ENCODE measurements at places on chromosomes 12 and 14.
A peak's percentile ranks its signal among the peaks of the same experiment; 100 is the strongest.

DNA sequence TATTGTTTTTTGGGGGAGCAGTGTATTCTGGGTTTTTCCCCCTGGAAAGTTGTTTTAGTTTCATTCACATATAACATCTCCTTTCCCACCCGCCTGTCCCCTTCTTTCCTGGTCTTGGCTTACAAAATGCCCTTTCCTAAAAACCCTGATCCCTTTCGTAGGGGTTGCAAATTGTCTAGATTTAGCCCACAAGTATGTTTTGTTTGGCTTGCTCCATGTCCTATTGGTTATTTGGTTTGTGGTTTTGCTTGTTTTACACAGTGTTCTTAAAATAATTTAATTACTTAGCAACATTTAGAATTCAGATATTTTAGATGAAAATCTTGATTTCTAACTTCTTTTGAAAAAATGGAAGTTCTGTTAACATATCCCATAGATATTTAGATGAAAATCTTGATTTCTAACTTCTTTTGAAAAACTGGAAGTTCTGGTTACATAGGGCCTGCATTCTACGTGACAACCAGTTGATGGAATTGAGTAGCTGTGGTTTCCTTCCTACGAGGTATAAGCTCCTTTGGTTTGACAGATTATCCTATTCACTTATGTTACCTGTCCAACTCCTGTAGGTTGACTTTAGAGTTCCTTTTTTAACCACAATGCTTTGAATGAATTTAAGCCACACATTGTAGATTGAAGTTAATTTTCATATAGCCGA lies 89.2 kb upstream of the TMEM263 start:
- no peak for DNase-seq

GRCh38 chr12:7493006-7493405 lies 10.6 kb downstream of the CD163 start:
- no peak for DNase-seq

GRCh38 chr12:43835656-43836474 lies at the start of gene TMEM117:
Gene TMEM117, plus strand, starts transcription at chr12:43836081.
- DNase-seq: peak; percentile 71

DNA sequence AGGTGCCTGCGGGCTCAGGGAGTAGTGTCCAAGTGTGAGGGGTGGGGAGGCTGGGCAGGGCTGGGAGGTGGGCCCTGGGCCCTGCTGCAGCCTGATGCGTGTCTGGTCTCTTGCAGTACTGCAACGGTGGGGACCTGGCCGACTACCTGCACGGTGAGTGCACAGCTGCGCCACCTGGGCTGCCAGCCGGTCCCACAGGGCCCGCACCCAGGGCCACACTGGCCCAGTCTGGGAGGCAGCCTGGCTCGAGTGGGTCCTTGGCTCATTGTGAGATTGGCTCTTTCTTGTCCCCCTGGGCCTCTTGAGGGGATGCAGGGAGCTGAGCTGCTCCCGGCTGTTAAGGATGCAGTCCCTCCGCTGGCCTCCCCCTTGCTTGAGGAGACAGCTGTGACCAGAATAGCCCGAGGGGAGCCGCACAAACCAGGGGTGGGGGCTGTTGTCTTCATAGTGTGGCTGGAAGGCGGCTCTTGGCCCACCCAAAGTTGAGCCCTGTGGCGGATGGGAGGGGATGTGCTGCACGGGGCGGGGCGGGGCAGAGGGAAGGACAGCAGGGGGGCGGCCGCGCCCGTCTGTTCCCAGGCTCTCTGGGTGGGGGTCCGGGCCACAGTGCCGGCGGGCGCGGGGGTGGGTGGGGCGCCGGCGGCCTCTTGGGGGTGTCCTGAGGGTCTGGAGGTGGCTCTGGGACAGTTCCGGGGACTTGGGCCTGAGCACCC lies 13.1 kb downstream of the ULK1 start:
- no peak for DNase-seq

DNA sequence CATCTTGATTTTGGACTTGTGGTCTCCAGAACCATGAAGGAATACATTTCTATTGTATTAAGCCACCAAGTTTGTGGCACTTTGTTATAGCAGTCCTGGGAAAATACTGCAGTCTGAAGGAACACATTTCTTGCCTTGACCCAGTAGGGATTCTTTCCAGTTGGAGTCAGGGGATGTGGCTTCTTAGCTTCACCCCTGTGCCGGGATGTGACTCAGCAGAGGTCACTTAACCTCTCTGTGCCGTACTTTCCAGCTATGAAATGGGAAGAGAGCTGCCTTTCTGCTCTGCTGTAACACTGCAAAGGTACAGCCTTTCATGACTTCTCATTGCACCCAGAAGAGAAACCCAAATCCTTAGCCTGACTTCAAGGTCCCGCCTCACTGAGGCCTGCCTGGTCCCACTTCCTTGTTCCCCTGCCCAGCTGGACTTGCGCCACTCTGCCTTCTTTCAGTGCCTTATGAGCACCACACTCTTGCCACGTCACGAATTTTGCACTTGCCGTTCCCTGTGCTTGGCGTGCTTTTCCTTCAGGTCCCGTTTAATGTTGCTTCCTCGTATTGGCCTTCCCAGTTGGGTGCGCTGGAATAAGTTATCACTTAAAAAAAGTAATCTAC lies 24.2 kb downstream of the CHST11 start:
- DNase-seq: no peak

GRCh38 chr14:96631621-96632362 lies 129.6 kb downstream of the PAPOLA start:
- DNase-seq: peak; percentile 50

GRCh38 chr12:43930032-43930431 lies 94.2 kb downstream of the TMEM117 start:
- no peak for DNase-seq

DNA sequence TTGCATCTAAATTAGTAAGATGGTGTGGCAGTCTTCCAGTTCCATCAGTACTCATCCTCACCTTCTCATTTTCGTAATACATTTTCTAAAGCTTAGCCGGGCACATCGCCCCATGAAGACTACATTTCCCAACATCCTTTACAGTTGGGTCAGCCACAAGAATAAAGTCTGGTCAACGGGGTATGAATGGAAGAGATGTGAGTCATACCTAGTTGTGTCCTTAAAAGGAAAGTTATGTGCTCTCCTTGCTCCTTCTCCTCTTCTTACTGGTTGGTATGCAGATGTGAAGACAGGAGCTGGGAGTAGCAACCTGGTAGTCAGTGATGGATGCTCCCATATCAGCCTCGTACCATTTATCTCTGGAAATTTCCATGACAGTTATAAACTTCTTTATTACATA lies 35.9 kb upstream of the EGLN3 start:
- no peak for DNase-seq

DNA sequence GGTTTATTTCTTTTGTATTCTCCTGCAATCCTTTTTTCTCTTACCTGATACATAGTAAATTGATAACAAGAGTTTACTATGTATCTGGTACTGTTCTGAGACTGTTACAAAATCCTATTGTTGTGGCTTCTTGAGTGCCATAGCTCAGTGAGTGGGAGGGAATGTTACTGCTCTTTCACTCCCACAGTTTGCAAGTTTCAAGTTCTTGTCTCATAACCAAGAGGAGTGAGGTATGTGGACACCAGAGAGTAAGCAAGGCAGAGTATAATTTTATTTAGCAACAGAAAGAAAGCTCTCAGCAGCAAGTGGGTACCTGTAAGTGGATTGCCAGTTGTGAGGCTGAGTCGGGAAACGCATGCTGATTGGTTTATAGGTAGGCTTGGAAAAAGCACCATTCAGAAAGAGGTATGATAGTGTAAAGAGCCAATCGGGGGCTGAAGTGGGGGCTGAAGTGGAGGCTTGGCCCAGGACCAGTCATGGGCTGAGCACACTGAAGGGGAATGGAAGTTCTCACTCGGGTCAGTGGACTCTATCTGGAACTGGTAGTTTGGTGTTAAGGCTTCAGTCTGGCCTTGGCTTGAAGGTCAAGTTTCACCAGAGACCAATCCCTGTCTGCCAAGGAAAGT lies 850.8 kb downstream of the TMTC2 start:
- no peak for DNase-seq

GRCh38 chr14:53399057-53399456 lies 245.9 kb upstream of the DDHD1 start:
- no peak for DNase-seq

GRCh38 chr12:770479-770878 lies 18.1 kb downstream of the WNK1 start:
- no peak for DNase-seq

All from right atrium auricular region (tissue), 2 donors.